SJCRH30 (cell line): ENCODE measurements at places on chromosomes 7 and 10. TPM values are rescaled to one million over a fixed set of nuclear protein-coding genes. Genes with fewer than 3 reads are reported as not detected.

DNA sequence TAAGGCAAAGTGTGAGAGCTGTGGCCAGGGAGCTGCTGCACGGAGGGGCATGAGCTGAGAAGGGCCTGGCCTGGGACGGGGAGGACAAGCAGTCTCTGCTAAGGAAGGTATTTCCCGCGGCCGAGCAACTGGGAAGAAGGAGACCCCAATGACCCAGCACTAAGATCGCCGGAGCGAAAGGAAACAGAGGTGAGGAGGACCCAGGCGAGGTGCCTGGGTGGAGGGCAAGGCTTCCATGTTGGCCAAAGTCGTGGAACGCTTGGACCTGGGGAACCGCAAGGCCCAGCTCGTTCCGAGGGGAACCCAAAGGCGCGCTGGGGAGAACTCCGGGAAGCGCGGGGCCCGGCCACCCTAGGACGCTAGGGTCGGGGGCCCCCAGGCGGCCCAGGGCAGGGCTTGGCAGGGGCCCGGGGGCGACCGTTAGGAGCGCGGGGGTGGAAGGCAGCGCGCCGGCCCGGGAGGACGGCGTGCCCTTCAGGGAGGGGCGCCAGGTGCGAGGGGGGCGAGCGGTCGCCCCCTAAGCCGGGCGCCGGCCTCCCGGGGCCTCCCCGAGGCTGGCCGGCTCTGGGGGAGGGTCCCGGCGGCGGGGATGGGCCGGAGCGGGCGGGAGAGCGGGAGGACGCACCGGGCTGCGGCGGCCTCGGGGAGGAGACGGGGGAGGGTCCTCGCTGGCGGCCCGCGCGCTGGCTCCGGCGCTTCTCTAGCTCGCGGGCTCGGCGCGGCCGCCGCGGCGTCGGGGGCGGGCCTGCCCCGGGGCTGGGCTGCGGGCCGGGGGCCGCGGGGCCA, 545 bp downstream of the GIGYF1 start:
- DNase-seq = no peak

DNA sequence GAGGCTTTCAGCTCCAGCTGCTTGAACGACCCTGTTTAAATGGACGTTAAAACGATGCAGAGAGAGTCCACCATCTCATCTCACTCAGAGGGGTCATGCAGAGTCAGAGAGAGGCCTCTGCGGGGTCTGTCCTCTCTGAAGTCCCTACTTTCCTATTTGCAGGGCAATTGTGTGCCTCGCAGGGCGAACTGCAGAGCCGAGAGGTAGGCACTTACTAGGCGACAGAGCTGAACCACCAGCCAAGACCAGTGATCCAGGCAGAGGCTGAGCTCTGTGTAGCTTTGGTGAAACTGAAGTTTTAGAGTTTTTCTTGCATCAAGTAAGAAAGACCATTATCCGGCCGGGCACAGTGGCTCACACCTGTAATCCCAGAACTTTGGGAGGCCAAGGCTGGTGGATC, 64.1 kb upstream of the CUX1 start:
- DNase-seq = no peak

GRCh38 chr10:82742478-82742877, 867.5 kb downstream of the NRG3 start:
- DNase-seq = no peak

- DNase-seq = no peak
Measured at GRCh38 chr10:132877473-132877872, 64.9 kb downstream of the CFAP46 start.

- no peak for DNase-seq
Measured at GRCh38 chr10:88389456-88389855, 193.7 kb downstream of the RNLS start.

DNA sequence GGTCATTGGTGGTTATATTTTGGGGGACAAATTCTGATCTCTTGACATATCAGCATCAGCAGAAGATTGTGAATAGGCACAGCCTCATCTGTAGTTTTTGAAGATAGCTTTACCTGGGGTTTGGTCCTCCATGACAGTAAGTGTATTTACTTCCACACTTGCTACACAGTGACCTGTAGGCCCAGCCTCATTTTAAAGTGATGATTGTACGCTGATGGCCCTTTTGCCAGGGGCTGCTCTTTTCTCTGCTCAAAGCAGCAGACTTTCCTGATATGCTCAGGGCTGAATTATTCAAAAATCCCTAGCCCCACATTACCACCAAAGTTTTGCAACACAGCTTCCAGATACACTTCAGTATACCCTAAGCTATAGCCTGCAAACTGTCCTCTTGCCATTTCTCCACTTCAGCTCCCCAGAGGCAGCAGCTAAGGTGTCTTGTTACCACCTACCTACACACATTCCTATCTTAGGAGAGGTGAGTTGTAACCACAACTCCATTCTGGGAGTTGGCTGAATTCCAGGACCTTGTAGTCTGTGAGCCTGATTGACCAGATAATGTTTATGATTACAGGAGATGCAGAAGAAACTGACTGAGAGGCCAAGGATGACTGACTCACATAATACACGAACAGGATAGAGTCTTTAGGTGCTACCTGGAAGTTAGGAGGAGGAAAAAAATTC, 6.0 kb downstream of the ASB4 start:
- DNase-seq = no peak

Gene KIAA1549
- 11.8 and 12.5 TPM in 2 replicates for total RNA-seq

Gene OLAH
- total RNA-seq = not detected in 2 replicates

Gene HKDC1
- total RNA-seq = 0.06 and 0.08 TPM in 2 replicates

Gene TACC2
- 25.9 and 30.5 TPM in 2 replicates for total RNA-seq

Gene COL26A1
- 0.05 and 0.10 TPM in 2 replicates for total RNA-seq

Gene STRA8
- not detected in 2 replicates for total RNA-seq
